ENCODE measurements at places on chromosomes 7 and 10.

- no peak for DNase-seq
Observed at GRCh38 chr10:11468126-11468742, 143.2 kb downstream of the USP6NL start.

- no peak for DNase-seq
Observed at GRCh38 chr10:88952647-88953111, at the start of gene ACTA2. TSS of gene ACTA2 (minus strand) at chr10:88952773. CDS start at chr10:88948930, 3,843 bp downstream.

- no peak for DNase-seq
Observed at GRCh38 chr10:114899982-114900381, 38.0 kb upstream of the TRUB1 start.

GRCh38 chr10:21260066-21260465, 265.4 kb downstream of the SKIDA1 start:
- DNase-seq, result no peak

- no peak for DNase-seq
Observed at GRCh38 chr7:50302486-50303334, 1.8 kb upstream of the IKZF1 start.

GRCh38 chr10:59176241-59177030, at the start of gene PHYHIPL:
TSS of gene PHYHIPL (plus strand) at chr10:59176643. CDS start at chr10:59176854, 211 bp downstream.
- DNase-seq, result no peak

DNA sequence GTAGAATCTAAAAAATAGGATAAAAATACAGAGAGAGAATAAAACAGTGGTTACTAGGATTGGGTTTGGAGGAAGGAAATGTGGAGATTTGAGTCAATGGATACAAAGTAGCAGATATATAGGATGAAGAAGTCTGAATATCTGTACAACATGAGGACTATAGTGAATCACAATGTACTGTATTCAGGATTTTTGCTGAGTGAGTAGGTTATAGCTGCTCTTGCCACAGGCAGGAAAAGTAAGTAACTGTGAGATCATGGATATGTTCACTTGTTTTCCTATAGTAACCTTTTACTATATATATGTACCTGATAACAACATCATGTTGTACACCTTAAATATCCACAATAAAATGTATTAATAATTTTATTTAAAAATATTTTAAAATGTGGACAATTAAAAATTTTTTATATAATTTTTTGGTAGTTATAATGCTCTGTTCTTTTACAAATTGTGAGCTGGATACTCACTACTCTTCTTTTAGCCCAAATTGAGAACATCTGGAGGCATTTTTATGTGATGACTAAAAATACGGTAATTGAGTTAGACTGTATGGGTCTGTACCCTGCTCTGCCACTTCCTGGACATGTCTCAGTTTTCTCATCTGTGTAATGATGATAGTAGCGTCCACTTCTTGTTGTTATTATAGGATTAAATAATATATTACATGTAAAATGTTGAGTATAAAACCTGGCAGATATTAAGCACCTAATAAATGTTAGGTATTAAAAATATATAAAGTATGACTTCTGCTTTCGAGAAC, 439.1 kb downstream of the AUTS2 start:
- no peak for DNase-seq

DNA sequence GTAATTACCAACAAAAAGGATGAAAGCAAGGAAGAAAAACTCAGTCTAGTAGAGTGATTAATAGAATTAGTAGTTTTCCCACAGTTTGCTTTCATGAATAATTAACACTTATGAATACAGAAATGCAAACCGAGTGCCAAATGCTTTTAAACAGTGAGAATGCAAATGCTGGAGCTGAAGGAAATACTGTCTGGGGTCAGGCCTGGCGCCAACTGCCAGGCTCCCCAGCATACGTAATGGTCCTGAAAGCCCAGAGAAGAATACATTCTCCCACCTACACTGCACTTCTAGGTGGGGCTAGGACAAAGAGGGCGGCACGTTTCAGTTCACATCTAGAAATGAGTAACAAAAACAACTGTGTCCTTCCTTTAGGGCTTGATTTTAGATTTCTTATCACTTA, 30.0 kb downstream of the GLUD1 start:
- no peak for DNase-seq

- no peak for DNase-seq
Observed at GRCh38 chr7:43077732-43078391, 34.6 kb upstream of the HECW1 start.

DNA sequence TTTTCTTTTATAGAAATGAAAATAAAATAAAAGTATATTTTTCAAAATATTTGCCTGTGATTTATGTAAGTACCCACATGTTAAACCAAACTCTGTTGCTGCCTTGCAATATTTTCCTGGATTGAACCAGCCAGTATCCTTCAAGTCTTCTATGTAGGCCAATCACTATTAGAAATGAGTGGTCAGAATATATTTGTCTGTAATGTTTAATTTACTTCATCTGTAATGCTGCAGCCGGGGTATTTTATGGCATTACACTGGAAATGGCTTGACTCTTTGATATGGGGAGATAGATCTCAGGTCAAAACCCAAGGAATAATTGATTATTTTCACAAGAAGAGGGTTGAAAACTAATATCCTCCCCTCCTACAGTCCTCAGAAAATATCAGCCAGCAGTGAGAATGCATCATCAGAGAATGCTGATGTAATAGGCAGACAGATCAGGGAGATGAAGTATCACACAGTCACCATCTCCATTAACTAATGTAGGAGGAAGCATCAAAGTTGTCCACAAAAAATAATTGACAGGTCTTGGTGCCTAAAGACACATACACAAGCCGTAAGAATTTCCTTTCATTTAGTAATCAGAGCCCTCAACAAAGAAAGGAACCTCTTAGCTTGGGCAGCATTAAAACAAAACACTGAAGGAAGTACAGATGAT, 82.5 kb downstream of the VWDE start:
- DNase-seq, result no peak
